ENCODE measurements at places on chromosomes 12 and 14.

DNA sequence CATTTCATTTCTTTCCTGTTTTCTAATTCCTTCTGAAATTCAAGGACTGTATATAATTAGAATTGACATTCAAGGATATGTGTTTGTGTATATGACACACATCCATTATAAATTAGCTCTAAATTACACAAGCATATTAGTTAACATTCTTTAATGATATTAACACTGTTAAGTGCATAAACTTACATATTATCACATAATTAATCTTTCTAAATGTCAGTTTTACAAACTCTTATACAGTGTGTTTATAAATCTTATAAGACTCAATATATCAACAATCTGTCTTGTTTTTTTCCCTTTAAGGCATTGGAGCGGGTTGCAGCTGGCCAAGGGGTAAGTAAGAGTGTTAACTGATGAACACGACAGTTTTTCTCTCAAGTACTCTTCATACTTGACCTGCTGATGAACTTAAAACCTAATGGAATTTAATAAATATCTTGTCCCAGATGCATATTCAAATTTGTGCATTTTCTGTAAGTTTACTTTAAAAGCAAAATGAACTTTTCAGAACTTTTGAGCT lies 76.1 kb downstream of the METTL25 start:
- no peak for DNase-seq

DNA sequence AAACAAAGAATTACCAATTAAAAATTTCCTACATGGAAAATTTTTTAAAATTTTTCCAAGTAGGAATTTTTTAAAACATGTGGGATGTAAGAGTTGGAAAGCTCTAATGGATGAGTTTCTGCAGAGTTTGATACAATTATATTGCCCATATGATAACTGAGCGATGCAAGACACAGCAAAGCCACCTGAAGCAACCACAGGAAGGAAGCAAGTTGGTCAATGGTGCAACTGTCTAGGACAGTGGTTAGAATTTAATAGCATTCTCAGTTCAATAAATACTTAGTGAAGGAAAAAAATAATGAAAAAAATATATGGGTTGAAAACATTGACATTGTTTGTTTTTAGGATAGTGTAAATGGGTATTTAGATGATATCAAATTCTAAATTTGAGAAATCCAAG lies 178.6 kb upstream of the GARIN2 start:
- DNase-seq, result no peak

DNA sequence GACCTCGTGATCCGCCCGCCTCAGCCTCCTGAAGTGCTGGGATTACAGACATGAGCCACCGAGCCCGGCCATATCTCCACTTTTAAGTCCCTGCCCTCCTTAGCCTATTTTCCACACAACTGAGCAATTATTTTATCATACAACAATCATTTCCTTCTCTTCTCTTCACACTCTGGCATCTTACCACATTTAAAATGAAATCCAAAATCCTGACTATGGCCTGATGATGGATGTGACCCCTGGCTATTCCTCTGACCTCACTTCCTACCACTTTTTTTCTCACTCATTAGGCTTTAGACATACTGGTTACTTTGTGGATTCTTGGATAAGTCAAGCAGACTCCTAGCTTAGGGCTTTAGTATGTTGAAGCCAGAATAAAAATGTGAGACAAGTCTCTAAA lies 21.9 kb upstream of the EID3 start:
- no peak for DNase-seq

DNA sequence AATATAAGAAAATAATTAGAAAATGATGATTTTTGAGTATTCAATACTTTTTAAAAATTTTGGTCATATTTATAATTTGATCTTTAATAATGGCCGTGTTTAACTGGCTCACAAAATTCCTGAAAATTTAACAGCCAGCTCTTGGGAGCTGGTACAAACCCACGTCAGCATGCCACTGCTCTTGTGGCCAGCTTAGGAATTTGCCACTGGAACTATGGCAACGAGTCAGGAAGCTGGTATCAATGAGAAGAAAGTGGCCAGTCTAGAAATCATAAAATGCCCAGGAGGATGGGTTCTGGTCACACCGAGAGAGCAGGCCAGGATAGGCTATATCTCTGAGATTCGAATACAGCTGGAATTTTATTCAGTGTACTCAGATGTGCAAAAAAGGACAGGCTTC lies 72.2 kb upstream of the PLEKHG3 start:
- DNase-seq, result no peak

DNA sequence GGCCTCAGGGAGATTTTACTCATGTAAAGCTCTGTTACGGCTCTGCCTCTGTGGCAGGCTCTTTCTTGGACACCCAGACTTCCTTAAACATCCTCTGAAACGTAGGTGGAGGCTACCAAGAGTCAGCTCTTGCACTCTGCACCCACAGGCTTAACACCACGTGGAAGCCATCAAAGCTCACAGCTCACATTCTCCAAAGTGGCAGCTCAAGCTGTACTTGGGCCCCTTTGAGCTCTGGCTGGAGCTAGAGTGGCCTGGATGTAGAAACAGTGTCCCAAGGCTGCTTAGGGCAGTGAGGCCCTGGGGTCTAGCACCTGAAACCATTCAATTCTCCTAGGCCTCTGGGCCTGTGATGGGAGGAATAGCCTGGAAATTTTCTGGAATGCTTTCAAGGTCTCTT lies 155.3 kb upstream of the CDKN3 start:
- DNase-seq, result no peak

DNA sequence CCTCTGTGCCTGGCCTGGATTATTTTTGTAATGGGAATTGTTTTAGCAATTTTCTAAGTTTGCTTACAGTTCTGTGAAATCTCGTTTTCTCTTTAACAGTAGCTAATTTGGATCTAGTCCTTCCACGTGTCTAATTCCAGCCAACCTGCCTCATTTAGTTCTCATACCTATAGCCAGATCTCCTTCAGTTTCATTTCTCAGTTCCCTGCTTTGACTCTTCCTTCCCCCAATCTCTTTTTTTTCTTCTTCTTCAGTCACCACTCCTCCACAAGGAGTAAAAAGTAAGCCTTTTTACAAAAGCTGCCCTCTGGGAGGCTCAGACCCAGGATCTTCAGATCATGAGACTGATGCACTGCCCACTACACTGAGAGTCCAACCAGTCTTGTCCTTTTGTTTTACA lies 1.4 kb downstream of the THTPA start:
- DNase-seq, result no peak

- no peak for DNase-seq
These were observed 41.9 kb upstream of the BDKRB2 start for GRCh38 chr14:96162741-96163140.

GRCh38 chr14:73634011-73634833 lies 10.6 kb upstream of the DNAL1 start:
- peak; percentile 16 for DNase-seq

DNA sequence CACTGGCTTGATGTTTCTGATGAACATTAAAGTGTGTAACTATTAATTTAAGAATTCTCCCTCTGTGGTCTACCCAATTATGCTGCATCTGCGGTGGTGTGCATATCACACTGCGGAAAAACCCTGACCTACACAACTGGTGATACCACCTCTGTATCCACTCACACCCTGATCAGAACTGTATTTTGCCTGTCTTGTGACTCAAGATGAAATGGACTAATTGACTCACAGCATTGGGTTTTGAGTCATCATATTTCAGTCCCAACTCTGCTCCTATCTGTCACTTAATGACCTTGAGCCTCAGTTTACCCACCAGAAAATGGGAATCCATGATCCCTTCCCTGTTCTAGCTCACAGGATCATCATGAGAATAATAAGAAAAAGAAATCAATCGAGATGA lies 65.6 kb downstream of the NUAK1 start:
- no peak for DNase-seq

DNA sequence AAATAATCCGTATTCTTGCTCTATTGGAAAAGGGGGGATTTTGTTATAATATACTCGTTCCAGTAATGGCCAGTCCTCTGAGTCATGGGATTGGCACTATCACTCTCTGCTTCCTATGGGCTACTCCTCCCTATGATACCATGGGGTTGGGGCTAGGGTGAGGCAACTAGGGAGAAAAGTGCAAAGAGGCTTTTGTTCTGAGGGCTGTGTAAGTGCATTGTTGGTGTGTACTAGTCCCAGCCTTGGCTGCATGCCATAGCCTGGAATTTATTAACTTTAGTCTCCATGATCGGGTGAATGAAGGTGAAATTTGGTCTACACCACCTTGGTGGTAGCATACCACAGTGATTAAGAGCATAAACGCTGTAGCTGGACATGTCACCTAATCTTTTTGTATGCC lies 247.6 kb downstream of the RPAP3 start:
- DNase-seq, result no peak

GRCh38 chr12:107539196-107539939 lies 146.2 kb upstream of the PWP1 start:
- DNase-seq, result no peak

DNA sequence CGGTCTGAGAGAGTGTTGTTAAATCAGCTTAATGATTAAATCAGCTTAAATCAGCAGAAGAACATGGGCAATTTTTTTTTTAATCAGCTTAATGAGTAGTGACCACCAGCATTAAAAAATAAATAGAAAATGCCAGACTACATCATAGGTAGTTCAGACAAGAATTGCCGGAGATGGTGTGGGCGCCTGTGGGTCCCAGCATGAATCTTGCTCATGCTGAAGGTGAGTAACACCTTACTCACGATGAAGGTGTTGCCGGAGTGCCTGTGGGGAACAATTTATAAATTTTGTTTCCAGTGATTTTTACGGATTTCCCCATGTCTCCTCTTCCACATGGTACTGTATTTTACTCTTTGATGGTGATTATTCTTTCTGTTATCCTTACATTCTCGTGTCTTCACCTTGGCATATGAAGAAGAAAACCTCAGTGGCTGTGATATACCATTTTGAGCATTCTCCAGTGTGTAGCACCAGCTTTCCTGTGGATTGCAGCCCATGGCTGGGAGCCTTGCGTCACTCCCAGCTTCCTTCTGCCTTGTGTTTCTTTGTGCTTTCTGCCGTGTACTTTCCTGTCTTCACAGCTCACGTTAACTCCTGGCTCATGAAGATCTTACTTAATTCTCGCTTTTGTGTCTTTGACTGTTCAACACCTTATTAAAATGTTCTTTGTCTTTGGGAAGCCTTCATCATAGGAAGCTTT lies 4.7 kb downstream of the TDRD9 start:
- DNase-seq, result no peak

DNA sequence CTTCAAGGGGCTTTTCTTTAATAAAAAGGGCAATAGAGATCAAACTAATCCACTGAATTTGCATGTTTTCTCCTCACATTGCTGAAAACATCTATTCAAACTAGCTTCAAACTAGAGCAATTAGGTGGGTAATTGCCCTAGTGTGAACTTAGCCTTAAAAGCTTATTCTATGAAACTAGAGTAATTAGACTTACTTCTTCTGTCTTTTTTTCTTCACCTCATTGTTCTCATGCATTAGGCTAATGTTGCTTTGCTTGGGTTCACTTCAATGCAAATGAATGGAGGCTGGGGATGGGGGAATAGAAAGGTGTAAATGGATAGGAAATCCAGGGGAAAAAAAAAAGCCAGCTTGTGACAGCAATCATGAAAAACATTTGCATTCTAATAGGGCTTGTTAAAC lies 414.8 kb upstream of the LMO3 start:
- DNase-seq, result no peak

- no peak for DNase-seq
These were observed 38.0 kb downstream of the ADIPOR2 start for GRCh38 chr12:1728824-1729223.

GRCh38 chr12:129211862-129212630 lies 358.8 kb downstream of the GLT1D1 start:
- DNase-seq, result no peak

DNA sequence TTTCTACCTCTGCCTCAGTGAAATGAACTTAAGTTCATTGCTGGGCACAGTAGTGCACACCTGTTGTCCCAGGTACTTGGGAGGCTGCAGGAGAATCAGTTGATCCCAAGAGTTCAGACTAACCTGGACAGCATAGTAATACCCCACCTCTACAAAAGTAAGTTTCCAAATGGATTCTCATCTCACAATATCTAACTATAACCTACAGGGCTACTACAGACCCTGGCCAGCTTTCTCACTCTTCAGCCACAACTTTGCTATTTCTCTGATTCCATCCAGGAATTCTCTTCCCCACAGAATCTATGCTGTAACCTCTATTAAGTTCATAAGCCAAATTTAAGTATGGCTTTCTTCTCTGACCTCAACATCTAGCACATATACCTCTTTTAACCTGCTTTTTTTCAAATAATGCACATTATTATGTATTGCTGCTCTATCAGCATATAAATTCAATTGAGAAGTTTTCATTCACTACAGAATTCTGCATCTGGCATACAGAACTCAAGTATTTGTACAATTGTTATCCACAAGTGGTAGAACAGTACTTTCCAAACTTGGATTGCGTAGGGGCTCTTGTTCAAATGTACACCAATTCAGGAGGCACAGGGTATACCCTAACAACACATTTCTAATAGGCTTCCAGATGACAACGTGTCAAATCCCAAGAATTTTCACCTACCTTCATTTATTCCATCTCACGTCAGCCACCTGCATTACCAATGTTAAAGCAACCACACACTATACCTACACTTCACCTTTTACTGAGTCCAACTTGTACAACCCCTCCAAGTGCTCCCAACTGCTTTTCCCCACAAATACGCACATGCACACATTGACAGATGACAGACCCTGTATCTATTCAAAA lies 3.8 kb downstream of the RPS29 start:
- no peak for DNase-seq

DNA sequence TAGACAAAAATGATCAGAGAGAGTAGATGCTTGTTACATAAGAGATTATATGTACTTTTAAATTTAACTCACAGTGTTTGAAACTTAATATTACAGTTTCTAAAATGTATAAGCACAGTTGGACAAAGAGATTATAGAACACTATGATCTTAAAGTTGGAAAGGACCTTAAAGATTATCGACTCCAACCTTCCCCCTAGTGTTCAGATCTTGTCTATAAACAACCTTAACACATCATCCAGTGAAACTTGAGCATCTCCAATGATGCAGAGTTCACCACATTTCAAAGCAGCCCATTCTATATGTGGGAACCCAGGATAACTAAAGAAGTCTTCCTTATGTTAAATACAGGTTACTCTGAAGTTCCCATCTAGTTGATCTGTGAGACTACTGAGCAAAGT lies 480.8 kb downstream of the RMST start:
- no peak for DNase-seq

DNA sequence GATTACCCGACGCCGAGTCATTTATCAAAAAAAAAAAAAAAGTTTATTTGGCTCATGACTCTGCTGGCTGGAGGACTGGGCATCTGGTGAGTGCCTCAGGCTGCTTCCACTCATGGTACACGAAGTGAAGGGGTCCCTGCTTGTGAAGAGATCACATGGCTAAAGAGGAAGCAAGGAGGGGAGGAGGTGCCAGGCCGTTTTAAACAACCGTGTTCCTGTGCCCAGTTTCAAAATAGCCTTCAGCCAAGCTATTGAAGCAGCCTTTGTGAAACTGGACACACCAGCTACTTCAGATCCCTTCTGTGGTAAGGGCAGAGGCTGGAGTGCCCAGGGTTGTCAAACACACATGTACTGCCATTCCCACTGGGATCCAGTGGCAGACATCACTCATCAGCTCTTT lies 7.6 kb downstream of the POP5 start:
- DNase-seq, result no peak

- no peak for DNase-seq
These were observed 41.3 kb downstream of the SSH1 start for GRCh38 chr12:108815875-108816594.
